ENCODE measurements at places on chromosomes 1 and 21.

GRCh38 chr1:44296806-44297205 lies 58.3 kb downstream of the ERI3 start:
- DNase-seq, result no peak

- no peak for DNase-seq
Observed at GRCh38 chr1:73662526-73662925, 535.5 kb downstream of the LRRIQ3 start.

- no peak for DNase-seq
Observed at GRCh38 chr1:69400128-69400527, 167.6 kb upstream of the LRRC7 start.

- no peak for DNase-seq
Observed at GRCh38 chr1:103194060-103194459, 85.7 kb upstream of the COL11A1 start.

GRCh38 chr1:96059736-96060135 lies 661.8 kb upstream of the PTBP2 start:
- DNase-seq, result no peak

GRCh38 chr1:231162297-231162969 lies 575 bp downstream of the TRIM67 start:
- no peak for DNase-seq

DNA sequence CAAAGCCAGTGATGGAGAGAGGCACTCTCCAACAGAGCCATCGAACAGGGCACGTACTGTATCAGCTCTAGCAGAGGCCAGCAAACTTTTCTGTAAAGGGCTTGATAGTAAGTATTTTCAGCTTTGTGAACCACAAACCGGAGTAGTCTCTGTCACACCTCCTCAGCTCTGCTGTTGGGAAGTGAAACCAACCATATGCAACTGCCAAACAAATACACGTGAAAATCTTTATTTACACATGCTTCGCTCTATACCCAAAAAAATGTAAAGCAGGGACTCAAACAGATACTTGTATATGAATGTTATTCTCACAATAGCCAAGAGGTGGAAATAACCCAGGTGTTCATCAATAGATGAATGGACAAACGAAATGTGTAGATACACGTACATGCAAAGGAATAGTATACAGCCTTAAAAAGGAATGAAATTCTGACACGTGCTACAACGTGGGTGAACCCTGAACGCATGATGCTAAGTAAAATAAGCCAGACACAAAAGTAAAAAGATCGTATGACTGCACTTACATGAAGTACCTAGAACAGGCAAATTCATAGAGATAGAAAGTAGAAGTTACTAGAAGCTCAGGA lies 39.0 kb downstream of the SETD4 start:
- DNase-seq, result no peak

DNA sequence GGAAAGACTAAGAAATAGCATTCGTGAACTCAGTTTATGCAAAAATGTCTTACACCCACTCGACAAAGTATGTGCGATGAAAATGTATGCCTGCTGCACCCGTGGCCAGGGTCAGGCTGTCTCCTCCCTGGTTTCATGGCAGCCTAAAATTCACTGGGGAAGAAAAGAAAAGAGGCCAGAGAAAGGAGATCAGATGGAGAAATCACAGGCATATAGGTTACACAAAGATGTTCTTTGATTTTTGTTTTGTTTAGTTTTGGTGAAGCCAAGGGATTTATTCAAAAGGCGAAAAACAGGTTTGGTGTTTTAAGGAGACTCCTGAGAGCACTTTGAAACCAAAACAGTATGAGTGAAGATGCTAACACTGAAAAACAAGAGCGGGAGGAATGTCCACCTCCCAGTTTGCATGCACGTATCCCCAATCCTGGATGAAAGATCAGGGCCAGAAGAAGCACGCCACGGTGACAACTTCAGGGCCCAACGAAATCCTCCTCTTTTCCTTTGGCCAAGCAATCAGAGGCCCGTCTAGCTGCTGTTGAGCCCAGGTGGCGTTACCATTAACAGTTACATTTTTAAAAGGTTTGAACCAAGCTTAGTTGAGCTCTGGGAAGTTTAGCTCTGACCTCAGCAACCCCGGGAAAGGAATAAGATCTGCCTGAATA lies 992 bp upstream of the SSX2IP start:
- no peak for DNase-seq

- no peak for DNase-seq
Observed at GRCh38 chr1:192067360-192067759, 90.9 kb upstream of the RGS18 start.

- no peak for DNase-seq
Observed at GRCh38 chr1:207923561-207923960, 12.6 kb upstream of the CD34 start.

DNA sequence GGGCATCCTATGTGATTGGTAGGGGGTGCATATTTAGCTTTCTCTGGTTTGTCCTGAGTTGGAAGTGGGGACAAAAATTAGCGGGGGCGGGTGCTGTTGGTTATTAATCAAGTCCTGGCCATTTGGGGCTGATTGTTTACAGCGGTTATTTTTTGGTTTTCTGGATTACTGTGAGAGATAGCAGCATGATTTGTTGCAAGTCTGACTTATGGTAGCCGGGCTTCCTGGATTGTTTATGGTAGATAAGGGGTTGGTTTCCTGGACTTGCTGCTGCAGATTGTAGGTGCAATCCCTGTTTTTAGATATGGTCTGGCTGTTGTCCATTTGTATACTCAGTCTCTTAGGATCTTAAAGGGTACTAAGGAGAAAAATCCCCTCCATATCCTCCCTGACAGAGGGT lies 12.1 kb upstream of the PROK1 start:
- no peak for DNase-seq

GRCh38 chr1:216113181-216113580 lies 310.1 kb downstream of the USH2A start:
- no peak for DNase-seq

- DNase-seq, result no peak
Observed at GRCh38 chr1:114368560-114369255, 142.3 kb downstream of the TRIM33 start.

- DNase-seq, result no peak
Observed at GRCh38 chr1:202590126-202590525, 120.1 kb downstream of the SYT2 start.

DNA sequence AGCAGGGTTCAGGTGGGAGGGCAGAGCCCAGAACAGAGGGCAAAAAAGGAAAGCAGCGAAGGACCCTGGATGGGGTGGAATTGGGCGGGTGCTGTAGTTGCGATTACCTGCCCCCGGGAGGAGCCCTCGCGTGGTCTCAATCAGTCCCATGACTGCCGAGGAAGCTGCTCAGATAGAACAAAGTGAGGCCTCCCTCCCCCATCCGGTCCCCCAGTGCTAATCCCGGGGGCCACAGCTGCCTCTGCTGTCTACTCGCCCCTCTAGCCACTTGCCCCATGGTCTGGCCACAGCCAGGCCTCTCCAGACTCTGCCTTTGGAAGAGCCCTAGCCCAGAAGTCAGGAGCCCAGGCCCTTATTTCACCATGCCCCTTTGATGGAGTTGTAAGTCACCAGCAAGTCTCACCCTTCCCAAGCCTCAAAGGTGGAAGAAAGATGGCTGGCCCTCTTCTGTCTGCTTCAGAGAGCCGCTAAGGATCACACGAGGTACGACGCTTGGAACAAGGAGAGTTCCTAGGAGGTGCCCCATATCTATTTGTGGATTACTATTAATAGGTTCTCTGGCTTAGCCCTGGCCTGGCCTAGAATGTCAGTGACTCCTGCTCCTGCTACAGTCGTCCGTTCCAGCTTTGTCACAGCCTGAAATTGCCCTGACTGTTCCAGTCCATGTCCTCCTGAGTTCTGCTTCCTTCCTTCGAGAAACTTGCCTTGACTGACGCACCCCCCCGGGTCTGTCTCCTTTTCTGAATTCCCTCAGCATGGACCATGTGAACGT lies 16.4 kb downstream of the ECHDC2 start:
- no peak for DNase-seq

DNA sequence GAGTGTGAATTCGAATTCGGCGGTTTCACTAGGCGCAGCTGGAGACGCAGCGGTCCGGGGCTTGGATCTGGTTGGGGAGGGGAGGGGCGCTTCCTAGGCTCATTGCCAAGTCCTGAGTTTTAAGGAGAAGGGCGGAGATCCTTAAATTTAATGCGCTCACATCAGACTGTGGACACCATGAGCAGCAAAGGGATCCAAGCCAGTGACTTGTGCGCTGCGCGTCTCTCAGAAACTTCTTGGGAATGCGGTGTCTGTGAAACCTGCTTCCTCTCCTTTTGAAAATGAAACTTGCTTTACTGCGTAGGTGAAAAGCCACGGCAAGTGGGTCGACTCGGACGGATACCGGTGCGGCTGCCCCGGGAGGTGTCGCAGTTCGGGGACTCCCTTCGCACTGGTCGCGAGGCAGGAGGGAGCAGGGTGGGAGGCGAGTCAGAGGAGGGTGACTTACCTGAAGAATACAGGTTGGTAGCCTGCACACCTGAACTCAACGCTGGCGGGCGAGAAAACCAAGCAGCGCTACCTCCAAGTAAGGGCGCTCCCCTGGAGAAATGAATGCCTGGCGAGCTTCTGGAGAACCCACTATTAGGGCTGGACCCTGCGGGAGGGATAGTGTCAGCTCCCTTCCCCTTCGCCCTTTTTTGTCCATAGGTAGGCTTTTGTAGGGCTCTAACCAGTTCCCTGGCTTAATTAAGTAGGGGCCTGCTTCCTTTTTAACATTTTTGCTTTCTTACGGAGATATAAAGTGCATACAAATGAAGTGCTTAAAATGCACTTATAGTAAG lies 992 bp downstream of the TENT5C start:
- DNase-seq, result peak; percentile 44

DNA sequence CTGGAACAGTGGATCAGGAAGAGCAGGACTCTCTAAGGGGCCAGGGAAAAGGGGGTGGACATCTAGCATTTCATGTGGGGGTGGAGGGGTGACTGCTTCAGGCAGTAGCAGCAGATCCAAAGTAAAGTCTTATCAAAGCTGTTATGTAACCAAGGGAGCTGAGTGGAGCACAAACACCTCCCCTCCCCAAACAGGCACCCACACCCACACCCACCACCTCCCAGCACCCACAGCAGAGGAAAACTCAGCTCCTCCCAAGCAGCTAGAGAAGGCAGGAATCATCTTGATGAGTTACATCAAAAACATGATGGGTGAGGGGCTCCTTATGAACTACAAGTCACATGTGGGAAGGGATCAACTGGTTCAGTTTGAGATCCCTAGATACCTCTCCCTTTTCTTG lies 6.0 kb downstream of the DLGAP3 start:
- no peak for DNase-seq

DNA sequence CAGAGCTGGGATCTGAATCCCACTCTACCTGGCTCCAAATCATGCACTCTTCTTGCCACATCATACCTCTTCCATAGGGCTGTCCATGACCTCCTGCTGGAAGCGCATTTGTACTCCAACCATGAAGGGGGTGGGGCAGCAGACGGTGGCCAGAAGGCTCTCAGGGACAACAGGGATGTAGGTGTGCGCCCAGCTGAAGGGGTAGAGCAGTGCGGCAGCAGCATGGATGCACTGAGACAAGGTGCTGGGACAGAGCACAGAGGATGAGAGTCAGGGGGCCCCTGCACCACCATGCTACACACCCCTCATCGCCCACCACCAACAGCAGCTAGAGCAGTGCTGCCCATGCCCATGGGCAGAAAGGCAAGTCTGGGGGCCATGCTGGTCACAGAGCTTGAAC lies 8.4 kb downstream of the DENND2D start:
- no peak for DNase-seq

GRCh38 chr1:34419663-34420136 lies 243.0 kb downstream of the C1orf94 start:
- no peak for DNase-seq

DNA sequence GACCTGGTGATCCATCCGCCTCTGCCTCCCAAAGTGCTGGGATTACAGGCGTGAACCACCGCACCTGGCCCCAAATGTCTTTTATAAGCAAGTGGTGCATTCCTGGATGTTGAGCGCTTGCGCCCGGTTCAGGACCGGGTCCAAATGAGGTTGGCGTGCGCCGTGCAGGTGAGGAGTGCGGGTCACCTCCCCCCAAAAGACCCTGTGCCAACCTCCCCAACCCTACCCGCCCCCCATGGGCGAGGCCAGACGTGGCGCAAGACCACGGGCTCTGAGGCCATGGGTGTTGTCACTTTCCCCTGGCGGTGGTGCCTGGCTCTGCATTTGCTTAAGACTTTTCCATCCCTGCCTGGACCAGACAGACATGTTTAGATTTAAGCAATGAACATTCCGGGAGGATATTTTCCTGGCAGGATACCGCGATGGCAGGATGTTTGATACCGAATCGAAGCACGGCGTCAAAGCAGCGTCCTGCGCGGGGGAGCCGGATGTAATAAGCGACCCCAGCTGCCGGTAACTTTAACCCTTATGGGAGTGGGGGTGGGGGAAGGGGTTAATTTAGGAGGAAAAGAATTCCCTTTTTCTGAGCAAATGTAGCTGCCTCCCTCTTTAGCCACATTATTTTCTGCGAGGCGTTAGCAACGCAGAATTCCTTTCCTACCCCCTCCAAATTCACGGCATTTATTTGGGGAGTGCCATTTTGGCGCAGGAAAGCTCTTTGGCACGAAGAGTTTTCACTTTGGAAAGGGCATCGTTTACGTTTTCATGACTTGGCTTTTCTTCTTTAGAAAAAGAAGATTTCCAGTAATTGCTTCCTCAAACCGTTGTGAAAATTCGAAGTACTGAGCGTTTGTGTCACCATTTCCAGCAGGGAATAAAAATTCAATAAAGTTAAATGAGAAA lies 27.8 kb upstream of the RNF187 start:
- peak; percentile 42 for DNase-seq

- no peak for DNase-seq
Observed at GRCh38 chr21:41760411-41760810, 6.4 kb downstream of the RIPK4 start.

- no peak for DNase-seq
Observed at GRCh38 chr1:177884479-177885021, 85.3 kb downstream of the SEC16B start.

- no peak for DNase-seq
Observed at GRCh38 chr1:2165646-2166045, 28.9 kb downstream of the FAAP20 start.

GRCh38 chr1:36702963-36703362 lies 220.2 kb upstream of the CSF3R start:
- DNase-seq, result no peak

DNA sequence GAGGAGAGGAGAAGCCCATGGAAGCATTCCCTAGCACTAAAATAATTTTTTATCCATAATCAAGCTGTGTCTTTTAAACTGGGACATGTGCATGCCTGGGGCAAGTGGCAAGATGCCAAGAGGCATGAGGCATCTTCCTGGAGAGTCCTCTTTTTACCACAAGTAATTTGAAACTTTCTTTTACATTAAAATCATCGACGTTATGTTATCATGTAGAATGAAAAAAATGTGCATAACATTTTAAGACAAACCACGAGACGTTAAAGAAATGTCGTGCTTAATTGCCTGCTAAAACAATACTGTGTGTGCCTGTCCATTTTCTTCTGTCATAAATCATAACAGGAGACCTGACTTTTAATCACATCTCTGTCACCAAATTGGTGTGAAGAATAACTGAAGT lies 1.5 kb downstream of the STYXL2 start:
- no peak for DNase-seq

- no peak for DNase-seq
Observed at GRCh38 chr1:110319332-110320167, 19.6 kb upstream of the RBM15 start.
